Stimulated activated CD4-positive, alpha-beta T cell treated with anti-CD3 and anti-CD28 coated beads, Interleukin-1b, Interleukin-23, amount 100 ng/mL, for 24 hours (primary cell): ENCODE measurements at places on chromosomes 1 and 21.

GRCh38 chr1:54153535-54154439 lies 987 bp upstream of the CDCP2 start:
- no peak for DNase-seq

DNA sequence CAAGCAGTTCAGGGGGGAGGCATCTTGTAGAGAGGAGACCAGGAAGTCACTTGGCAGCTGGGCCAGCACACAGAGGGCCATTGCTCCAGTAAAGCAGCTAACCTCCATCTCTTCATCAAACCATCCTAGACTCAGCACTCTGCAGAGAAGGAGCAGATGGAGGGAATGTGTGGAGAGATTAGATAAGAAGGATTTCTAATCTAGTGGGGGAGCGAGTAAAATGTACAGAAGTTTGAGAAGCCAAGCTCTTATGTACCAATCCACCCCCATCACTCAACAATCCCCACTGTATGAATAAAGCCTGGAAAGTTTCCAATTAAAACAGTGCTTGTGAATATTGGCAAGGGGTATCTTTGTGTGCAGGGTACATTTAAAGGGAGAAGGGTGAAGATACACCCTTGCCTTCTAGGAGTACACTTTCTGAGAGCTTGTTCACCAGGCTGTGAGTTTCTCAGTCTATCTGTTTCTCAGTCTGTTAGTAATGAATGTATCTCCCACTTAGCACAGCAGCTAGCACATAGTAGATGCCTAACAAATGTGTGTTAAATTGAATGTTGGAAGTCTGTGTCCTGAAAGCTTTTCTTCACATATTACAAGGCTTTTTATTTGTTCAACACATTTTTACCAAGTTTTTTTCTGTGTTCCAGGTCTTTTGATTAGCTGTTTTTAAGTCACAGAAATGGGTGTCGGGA lies 142.7 kb upstream of the UBE2U start:
- no peak for DNase-seq

GRCh38 chr1:26696119-26696653 lies 371 bp downstream of the ARID1A start:
- DNase-seq = no peak

- no peak for DNase-seq
Measured at GRCh38 chr1:18948048-18948912, 8.2 kb downstream of the IFFO2 start.

DNA sequence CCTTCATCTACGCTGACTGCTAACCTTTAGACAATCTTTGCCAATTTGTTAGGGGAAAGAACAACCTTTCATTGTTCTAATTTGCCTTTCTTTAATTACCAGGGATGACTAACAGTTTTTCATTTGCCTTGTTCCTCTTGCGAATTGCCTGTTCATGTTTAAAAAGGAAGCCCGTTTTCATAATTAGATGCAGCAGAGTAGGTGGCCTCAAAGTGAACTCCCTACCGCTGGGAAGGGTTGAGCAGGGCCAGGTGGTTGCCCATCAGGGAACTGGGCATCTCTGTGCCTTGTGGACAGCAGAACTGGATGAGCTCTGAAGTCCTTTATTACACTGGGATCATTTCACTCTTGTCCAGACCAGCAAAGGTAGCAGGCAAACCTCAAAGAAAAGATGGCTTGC lies 59.0 kb downstream of the HIVEP3 start:
- DNase-seq = no peak

DNA sequence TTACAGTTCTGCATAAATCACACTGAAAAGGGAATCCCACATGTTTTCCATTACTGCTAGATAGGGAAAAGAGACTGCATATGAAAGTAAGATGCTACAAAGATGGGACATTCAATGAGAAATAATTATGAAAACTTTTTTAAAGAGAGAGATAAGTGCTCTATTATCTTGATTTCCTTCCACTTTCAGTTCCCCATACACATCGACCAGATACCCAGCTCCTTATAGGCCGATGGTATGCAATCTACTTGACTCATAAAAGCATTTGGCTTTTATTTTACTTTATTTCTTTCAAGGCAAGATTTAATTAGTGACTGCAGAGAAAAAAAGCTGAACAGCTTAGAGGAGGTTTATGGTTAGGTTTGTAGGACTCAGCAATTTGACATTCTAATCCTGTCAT lies 13.1 kb downstream of the BRINP2 start:
- no peak for DNase-seq

DNA sequence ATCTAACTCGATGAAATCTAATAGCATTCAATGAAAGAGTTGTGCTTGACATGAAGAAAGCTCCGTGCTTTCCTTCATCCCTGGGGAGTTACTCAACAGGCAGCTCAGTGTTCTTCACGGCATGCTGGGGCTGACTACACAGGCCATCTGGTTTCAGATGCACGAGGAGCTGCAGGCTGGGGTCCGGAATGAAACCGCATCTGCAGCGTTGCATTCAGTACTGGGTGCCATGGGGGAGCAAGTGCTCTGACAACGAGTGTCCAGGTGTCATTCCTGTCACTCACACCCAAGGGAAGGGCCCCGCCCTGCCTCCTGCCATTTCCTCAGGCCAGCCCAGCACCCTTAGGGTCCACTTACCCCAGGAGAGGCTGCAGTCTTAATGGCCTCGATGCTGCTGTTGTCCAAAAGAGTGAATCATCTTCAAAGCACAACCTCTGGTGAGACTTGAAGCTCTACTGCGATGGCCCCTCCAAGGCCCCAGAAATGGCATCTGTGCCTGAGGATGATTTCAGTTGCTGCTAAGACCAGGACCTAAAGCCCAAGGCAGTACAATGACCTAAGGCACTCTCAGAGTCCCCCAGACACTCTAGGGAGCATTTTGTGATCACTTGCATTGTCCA lies 61.4 kb downstream of the STUM start:
- no peak for DNase-seq

DNA sequence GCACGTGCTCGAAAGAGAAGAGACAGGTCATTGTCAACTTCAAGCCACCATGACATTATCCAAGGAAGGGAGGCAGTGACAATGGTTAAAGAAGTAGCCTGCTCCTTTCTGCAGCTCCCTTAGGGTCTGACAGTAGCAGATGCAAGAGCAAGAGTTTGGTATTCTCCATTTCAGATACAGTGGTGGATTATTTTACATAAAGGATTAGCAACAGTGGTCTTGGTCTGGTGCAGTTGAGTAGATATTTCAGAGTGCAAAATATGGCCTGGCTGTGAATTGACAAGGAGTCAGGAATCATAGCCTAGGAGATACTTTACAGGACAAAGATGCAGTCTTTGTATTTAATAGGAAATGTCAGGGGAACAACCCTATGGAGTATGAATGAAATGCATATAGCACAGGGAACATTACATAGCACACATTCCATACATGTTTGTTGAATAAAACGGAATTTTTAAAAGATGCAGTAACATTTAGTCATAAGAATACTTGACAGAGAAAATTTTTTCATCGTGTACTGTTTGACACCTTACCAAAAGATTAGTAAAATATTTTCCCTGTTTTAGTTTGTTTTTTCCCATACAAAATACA lies 41.8 kb downstream of the CHRM3 start:
- no peak for DNase-seq

DNA sequence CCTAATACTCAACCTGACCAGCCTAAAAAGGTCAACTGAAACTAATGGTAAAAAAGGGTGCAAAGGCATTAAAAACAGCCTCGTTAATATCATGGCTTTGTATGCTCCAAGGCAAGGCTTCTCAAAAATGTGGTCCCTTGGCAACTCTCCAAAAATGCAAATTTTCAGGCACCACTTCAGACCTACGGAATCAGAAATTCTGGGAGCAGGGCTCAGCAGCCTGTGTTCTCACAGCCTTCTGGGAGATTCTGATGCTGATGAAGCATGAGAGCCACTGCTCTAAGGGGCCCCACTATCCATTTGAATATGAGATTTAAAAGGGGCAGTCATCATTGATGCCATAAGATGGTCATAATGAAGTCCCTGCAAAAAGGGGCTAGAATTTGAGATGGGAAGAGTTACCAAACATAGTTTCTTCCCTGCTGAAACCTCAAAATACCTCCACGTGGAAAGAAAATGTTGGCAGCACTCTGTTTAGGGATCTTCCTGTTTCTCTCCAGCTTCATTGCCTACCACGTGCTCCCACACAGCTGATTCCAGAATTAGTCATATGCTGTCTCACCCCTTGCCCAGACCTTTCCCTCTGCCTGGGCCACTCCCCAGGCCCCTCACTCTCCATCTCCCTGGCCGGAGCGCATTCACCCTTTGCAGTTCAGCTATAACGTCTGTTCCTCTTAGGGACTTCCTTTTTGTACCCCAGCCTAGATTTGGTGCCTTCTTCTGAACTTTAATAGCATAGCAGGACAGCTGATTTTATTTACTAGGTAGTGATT lies 46.7 kb downstream of the PHC2 start:
- DNase-seq = no peak

- DNase-seq = no peak
Measured at GRCh38 chr21:42361286-42361685, 5.0 kb downstream of the TFF1 start.
